ENCODE measurements at places on chromosomes 11 and 22.
A peak's percentile ranks its signal among the peaks of the same experiment; 100 is the strongest.

GRCh38 chr11:11472106-11472505 is 119.1 kb upstream of the CSNK2A3 start:
- no peak for DNase-seq

- no peak for DNase-seq
Measured at GRCh38 chr22:22945195-22945594, 57.6 kb downstream of the IGLL5 start.

DNA sequence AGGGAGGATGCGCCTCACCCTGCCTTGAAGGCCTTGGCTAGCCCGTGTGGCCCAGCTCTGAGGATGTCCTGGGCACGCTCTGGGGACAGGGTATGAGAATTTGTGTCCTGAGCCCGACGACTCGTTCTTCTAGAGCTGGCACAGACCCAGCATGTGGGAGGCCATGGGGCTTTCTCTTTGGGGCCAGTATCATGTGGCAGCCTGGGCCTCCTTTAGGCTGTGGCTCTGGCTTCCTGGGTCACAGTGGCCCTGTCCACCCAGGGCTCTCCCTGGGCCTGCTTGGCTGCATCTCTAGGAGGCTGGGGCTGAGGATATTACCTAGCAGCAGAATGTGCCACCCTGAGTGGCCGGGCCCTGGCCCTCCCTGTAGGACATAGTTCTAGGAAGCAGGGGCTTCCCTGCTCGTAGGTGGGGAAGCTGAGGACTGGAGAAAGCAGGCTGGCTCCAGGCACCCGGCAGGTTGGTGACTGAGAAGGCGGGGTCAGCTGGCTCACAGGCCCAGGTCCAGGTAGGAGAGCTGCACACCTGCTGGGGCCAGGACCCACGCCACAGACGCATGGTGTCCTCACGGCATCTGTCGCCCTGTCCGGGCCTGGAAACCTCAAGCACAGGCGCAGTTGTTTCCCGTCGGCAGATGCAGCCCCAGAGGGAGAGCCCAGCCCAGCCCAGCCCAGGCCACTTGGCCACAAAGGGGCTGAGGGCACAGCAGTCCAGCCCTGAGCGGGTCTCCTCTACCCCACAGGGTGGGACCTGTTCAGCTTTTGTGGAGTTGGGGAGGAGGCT is 6.8 kb downstream of the CCDC188 start:
- no peak for DNase-seq

DNA sequence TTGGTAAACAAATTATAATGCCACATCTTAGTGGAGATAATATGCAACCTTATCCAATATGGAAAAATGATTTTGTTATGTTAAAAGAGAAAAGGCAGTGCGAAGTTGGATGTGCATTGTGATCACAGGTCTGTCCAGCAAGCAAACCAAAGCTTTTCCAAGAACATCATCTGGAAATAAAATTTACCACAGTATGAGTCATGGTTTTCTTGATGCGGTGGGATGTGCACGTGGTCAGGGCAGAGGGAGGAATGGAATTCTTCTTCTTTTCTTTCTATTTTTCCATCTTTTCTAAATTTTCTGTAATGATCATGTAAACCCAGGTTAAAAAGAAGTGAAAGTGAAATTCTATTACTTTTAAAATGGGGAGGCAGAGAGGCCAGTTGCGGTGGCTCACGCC is 169.8 kb downstream of the C11orf91 start:
- no peak for DNase-seq

- DNase-seq = no peak
Measured at GRCh38 chr11:83272627-83273026, 13.5 kb downstream of the CCDC90B start.

- DNase-seq = no peak
Measured at GRCh38 chr11:17019232-17019631, 5.0 kb upstream of the PLEKHA7 start.

GRCh38 chr22:46934746-46935491 is 172.5 kb downstream of the TBC1D22A start:
- DNase-seq = no peak

GRCh38 chr11:93997741-93998140 is 23.4 kb upstream of the HEPHL1 start:
- no peak for DNase-seq

DNA sequence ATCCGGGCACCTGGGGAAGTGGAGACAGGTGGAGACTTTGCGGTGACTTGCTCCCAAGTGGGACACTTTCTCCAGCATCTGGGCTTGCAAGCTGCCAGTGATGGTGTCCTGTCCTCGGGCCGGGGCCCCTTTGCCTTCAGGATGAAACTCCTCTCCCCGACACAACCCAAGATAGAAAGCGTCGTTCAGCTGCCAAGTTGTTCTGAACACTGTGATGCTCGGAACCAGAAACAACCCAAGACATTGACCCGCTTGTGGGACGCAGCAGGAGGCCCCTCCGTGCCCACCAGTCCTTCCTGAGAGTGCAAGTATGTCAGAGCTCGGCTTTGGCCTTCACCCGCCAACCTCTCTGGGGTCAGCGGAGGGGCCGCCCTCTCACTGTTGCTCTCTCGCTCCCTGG is 31.3 kb downstream of the LINC01488 start:
- DNase-seq = no peak

DNA sequence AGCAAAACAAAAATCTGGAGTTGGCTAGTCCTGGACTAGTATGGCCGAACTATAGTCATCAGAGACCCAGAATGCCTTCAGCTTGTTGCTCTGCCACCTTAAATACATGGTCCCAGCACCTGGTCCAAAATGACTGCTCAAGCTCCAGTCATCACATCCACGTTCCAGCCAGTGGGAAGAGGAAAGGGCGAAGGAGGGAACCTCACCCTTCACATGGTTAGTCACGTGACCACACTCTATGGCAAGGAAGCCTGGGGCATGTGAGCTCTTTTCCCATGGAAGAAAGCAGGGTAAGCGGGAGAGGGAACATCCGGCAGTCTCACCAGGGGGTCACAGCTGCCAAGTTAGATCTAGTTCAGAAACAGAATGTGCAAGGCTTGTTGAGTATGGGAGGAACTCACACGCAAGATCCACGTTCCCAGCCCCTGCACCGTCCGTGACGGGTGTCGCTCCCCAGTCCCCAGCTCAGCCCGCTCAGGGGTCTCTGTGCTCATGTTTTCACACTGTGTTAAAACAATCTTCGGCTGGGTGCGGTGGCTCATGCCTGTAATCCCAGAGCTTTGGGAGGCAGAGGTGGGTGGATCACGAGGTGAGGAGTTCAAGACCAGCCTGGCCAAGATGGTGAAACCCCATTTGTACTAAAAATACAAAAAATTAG is 1.9 kb upstream of the ANO9 start:
- DNase-seq = no peak

- DNase-seq = no peak
Measured at GRCh38 chr11:85732965-85733364, 47.0 kb upstream of the CCDC89 start.

DNA sequence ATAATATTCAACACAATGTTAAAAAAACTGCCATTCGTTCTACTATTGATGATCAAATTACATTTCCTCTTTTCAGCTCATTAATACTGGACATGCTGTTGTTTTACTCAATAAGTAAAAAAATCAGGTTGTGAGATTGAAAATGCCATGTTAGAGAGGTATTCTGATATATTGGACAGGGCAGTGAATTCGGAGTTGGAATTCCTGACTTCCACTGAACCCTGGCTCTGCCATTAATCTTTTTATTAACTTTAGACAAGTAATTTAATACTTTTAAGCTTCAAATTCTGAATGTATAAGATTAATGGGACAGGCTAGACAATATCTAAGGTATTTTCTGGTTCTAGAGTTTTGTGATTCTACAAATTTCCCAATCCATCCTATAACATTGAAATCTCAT is 12.2 kb upstream of the NOX4 start:
- no peak for DNase-seq

GRCh38 chr22:22218302-22218701 is 26.3 kb upstream of the VPREB1 start:
- no peak for DNase-seq

- DNase-seq = peak; percentile 80
Measured at GRCh38 chr11:123580557-123581275, 73.7 kb downstream of the SCN3B start.

GRCh38 chr11:124877910-124878758 is 12.9 kb downstream of the ROBO3 start:
- no peak for DNase-seq

DNA sequence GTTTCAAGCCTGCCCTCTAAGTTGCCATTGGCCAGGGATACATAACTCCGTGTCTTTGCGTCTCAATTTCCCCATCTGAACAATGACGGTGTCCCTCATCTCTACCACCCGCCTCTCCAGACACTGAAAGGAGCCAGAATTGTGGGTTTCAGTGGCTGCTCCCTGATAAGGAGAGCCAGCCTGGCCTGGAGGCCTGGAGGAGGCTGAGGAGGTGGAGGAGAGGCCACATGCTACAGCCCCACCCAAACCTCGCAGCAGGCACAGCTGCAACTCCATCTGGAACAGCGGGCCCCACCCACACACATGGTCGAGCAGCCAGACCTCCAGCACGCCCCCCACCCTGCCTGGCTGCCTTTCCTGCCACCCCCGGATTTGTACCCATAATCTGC is 34.4 kb upstream of the CD82 start:
- DNase-seq = no peak

DNA sequence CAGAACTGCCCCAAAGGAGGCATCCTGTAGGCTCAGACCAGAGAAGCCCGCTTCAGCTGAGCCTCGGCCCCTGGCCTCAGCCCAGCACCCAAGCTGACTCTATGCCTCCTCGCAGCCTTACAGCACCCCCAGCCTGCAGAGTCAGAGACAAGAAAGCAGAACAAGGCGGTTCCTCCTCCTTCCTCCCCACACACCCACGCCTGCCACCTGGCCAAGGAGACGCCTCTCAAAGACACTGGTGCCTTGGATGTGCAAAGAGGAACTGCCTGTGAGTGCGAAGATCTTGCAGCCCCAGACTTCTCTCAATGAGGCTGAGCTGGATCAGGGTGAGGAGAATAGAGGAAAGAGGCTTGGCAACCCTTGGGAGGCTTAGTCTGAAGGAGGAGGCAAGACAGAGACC is 60.2 kb downstream of the PDE2A start:
- DNase-seq = peak; percentile 40

GRCh38 chr22:30650508-30651116 is 15.0 kb downstream of the SLC35E4 start:
- no peak for DNase-seq

DNA sequence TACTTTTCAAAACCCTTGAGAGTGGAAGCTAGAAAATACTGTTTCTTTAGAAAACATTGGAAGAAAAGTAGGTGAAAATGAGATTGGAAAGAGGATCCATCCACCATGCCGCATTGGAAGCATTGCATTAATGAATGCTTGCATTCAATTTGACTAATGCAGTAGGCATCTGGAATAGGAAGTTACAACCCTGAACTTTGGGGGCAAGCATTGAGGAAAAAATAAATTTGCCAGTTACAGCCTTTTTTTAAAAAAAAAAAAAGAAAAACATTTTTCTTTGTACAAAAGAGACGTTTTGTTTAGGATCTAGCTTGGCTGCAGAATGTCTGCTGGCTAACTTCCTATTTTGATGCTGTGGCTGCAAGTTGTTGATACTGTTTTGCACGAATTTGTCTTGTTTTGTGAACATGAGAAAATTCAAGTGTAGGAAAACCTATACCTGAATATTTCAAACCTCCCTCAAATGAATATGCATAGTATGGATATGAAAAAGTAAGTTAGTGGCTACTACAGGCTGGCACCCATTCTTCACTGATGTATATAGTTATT is 28.1 kb downstream of the RTN3 start:
- no peak for DNase-seq

DNA sequence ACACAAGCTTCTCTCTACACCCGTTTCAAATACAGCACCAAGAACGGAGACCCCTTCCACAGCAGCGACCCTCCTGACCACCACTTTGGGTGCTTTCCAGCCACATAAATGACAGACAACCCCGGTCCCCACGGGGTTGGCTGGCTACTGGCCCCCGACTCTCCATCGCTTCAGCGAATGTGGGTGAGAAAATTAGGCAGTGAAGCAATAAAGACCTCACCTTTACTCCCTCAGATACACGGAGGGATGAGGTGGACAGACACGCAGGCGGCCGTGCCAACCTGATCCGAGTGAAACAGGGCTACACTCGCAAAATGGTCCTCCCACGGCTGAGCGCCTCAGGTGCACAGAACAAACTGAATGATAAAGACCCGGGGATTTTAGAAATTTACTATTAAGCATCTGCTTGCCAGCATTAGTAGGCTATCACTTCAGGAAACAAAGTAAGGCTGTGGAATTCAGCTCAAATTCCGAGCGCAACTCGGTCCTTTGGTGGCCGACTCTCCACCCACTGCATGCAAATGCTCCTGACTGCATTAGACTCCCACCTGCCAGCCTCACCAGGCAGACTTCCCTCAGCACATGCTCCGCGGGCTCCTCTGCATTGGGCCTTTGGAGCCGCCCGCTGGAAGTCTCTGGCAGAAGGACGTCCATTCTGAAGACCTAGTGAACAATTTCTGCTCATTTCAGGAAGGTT is 12.8 kb upstream of the EFCAB6 start:
- DNase-seq = no peak

- DNase-seq = no peak
Measured at GRCh38 chr11:1300569-1301187, 8.8 kb downstream of the TOLLIP start.

GRCh38 chr11:84558085-84558905 is 1068.8 kb downstream of the DLG2 start:
- DNase-seq = no peak

- DNase-seq = no peak
Measured at GRCh38 chr22:37471727-37472417, 14.3 kb downstream of the MFNG start.

- DNase-seq = no peak
Measured at GRCh38 chr11:75554258-75555022, 7.6 kb upstream of the SERPINH1 start.

DNA sequence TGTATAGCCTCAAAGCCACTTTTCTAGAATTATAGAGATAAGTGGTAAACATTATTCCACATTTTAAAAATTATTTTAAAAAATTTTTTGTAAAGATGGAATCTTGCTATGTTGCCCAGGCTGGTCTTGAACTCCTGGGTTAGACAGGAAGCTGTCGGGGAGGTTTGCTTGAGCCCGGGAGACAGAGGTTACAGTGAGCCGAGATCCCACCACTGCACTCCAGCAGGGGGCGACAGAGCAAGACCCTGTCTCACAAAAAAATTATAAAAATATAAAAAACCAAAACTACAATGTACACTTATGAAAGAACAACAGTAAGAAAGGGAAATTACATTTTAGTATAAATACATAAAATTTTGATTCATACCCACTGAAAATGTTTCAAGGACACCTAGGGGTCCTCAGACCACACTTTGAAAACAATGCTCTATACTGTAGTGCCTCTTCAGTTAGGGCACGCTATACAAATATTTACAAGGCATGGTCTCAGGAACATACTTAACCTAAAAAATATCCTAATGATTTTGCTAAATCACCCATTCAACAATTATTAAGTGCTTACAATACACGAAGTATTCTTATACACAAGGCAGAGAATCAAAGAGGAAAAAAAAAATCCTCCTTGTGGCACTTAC is 111.2 kb downstream of the MRTFA start:
- DNase-seq = peak; percentile 79
